ENCODE measurements at places on chromosomes 12 and 14. TPM values are rescaled to one million over a fixed set of nuclear protein-coding genes. Genes with fewer than 3 reads are reported as not detected.

The LRRK2 gene
- 7.3 TPM for total RNA-seq

The PPP4R4 gene
- 0.30 TPM for total RNA-seq

The TBC1D30 gene
- total RNA-seq = 0.47 TPM

DNA sequence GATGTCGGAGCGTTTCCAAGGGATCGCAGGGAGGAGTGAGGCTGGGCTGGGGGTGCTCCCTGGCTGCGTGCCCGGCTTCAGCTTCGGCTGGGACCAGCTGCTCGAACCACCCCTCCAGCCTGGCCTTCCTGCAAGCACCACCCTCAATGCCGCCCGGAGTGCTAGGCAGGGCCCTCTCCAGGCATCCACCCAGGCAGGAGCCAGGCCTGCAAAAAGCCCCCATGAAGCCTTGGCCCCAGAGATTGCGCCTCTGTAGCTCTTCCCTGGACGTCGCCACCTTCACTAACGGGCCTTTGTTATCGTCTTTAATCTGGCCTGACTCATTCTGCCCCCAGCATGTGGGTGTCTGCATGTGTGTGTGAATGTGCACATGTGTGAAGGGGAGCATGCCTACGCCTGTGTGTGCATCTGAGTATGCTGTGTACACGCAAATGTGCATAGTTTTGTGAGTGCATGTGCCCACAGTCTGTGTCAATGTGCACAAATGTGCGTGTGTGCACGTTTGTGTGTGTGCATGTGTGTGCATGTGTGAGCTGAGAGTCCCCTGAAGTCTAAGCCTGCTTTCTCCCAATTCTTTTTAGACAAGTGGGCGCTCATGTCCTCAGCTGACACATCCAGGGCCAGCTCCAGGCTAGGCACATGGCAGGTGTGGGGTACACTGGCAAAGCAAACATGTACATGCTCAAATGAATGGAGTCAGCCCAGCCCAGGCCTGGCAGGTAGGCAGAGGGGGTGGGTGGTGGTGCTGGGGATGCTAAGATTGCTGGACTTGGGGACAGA is 195.4 kb upstream of the C14orf180 start:
- DNase-seq = no peak

GRCh38 chr12:100138048-100138802 is 4.4 kb downstream of the BLTP3B start:
- no peak for DNase-seq

The HHIPL1 gene
- 1.5 TPM for total RNA-seq

- DNase-seq = no peak
Measured at GRCh38 chr12:8917031-8917430, 2.7 kb downstream of the PHC1 start.

GRCh38 chr12:128140551-128140950 is 126.4 kb upstream of the TMEM132C start:
- DNase-seq = no peak

DNA sequence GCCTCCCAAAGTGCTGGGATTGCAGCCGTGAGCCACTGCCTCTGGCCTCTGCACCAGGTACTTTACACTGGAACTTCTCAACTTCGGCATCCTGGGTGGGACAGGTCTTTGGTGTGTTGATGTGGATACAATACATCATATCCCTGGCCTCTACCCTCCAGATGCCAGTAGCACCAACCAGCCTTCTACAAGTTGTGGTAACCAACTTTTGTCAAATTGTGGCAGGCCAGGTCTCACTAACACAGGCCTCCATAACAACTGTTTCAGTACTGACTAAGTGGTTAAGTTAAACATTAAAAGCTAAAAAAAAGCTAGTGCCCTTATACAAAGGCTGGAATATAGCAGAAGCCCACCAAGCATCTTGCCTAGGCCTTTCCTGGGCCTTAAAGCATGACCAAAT is 232.9 kb downstream of the PCNX1 start:
- no peak for DNase-seq

DNA sequence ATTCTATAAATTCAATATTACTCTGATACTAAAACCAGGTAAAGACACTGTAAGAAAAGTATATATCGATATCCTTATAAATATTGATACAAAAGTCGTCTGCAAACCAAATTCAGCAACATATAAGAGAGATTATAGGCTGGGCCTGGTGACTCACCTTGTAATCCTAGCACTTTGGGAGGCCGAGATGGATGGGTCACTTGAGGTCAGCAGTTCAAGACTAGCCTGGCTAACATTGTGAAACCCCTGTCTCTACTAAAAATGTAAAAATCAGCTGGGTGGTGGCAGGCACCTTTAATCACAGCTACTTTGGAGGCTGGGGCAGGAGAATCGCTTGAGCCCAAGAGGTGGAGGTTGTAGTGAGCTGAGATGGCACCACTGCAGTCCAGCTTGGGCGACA is 13.5 kb upstream of the TUBA1C start:
- no peak for DNase-seq

GRCh38 chr14:61025251-61026223 is 44.5 kb downstream of the SLC38A6 start:
- DNase-seq = peak; percentile 44

The RNASE4 gene
- total RNA-seq = 8.1 TPM

DNA sequence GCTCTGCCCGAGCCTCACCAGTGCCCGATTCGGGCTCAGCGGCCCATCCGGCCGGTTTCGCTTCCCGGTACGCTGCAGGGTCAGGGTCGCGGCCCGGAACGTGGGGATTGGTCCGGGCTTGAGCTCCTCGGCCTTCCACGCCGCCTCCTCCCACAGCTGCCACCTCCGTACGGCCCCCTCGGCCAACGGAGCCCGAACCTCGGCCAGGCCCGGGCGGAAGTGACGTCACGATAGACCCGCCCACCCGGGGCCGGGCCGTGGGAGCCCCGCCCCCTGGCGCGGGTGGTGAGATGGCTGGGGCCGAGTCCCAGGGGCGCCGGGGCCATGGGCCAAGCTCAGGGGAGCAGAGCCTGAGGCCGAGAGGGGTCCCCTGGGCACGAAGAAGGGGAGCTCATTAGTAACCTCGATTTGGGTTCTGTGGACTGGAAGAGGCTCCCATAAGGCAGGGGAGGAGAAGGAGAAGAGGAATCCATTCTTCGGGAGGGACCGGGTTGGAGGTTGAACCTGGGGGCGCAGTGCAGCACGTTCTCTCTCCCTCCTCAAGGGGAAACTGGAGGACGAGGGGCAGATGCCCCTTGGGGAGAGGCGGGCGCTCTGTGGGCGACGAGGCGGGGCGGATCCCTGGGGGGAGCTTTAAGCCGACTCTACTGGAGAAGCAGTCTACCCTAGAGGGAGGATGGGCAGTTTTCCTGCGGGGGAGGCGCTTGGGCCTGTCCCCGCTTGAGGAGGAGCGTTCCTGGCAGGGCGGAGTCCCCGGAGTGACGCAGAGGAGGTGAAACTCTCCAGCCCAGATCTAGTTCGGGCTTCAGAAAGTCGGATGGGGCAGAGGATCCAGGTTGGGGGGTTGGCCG is at the start of gene MLF2:
Gene MLF2, minus strand, starts transcription at position 221 of the 851 bp plus-strand sequence. CDS start 807 bp downstream, outside the sequence.
- DNase-seq = peak; percentile 98

DNA sequence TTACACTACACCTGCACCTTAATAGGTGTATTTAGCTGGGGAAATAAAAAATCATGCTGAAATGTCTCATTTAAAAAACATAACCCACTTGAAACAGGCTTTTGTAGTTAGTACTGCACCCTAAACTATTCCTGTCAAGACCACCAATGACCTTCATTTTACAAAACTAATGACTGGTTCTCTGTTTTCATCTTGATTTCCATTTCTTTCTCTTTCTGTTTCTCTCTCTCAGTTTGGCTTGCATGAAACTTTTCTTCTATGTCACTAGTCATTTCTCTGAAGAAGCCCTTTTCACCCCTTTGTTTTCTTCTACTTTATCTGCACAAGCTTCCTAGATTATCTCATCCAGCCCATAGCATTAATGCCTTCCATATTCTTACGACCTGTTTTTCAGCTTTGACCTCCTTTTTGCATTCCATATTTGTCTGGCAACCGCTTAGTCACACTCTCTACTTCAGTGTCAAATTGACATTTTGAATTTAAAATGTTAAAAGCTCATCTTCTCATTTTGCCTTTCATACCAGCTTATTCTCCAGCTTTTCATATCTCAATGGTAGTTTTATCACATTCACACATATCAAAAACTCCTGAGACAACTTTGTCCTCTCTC is 32.7 kb upstream of the KLRF1 start:
- no peak for DNase-seq

DNA sequence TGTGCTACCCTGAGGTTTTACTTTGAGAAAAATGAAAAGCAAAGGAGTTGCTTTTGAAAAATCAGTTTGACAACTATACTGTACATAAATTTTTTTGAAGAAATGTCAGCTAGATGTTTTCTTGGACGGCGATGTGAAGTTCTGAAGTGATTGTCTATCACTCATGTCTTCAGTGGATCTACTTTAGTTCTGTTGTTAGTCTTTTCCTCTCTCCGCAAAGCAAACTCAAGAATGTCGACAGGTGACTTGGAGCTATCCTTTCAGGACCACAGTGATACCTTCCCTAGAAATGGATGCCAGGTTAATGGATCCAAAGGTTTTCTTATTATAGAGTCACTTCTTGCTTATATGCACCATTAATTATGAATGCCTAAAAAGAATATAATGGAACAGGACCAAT is 1.2 kb downstream of the PTPRO start:
- no peak for DNase-seq

GRCh38 chr14:62329427-62329826 is 567.2 kb downstream of the SNAPC1 start:
- DNase-seq = no peak

The TDRD9 gene
- 2.2 TPM for total RNA-seq

The GALNT16 gene
- 101 TPM for total RNA-seq

DNA sequence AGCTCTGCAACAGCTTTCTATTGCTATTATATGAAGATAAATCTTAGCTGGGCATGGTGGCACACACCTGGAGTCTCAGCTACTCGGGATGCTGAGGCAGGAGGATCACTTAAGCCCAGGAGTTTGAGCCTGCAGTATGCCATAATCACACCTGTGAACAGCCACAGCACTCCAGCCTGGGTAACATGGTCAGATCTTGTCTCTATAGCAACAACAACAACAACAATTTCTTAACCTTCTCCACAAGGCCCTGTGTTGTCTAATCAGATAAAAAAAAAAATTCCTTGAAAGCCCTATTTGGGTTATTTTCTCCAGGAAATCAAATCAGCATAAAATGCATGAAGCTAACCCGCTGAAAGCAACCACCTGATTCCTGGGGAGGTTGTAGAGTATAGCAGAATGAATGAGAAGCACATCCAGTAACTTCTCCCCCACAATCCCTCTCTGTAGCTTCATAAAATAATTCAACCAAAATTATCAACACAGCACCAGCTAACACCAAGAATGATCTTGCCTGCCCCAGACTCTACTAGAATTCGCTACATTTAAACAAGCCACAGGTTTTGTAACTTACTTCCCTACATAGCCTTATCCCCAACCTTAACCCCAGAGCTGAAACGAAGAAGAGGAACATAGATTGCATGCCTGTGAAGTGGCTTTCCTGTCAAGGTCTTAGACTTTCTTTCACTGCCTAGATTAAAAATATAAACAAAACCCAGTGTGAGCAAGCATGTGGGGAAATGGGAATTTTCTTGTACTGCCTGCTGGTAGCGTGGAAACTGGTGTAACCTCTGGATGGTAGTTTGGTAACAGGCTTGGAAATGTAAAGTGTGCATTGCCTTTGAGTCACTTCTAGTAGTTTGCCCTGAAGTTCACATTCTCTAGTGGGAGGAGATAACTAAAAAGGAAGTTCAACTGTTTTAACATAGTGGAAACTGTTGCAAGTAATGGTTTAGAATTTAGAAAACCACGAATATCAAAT is 6.0 kb upstream of the STK38L start:
- DNase-seq = no peak

- no peak for DNase-seq
Measured at GRCh38 chr12:31220633-31221550, 105.1 kb downstream of the SINHCAF start.

The TAS2R20 gene
- 0.42 TPM for total RNA-seq

The DDX23 gene
- 36.4 TPM for total RNA-seq

The LTBP2 gene
- 16.0 TPM for total RNA-seq

The SMIM41 gene
- not detected for total RNA-seq

DNA sequence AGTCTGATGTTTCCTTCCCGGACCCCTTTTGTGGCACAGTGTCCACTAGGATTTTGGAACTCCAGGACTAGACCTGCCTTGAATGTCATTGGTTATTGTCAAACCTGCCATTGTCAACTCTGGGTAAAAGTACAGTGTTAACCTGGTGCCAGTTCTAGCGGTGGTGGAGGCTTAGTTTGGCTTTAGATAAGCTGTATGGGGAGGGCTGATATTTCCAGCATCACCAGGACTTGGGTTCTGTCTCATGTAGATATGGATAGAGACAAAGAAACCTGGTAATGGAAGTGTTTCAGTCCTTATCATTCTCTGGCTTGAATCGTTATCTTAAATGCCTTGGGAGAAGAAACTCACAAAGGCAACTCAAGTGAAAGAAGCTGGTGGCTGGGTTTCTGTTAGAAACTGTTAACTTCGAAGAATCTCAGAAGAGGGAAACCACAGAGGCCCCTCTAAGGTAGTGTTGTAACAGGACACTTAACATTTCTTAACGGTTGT is 10.6 kb downstream of the CHST11 start:
- no peak for DNase-seq

DNA sequence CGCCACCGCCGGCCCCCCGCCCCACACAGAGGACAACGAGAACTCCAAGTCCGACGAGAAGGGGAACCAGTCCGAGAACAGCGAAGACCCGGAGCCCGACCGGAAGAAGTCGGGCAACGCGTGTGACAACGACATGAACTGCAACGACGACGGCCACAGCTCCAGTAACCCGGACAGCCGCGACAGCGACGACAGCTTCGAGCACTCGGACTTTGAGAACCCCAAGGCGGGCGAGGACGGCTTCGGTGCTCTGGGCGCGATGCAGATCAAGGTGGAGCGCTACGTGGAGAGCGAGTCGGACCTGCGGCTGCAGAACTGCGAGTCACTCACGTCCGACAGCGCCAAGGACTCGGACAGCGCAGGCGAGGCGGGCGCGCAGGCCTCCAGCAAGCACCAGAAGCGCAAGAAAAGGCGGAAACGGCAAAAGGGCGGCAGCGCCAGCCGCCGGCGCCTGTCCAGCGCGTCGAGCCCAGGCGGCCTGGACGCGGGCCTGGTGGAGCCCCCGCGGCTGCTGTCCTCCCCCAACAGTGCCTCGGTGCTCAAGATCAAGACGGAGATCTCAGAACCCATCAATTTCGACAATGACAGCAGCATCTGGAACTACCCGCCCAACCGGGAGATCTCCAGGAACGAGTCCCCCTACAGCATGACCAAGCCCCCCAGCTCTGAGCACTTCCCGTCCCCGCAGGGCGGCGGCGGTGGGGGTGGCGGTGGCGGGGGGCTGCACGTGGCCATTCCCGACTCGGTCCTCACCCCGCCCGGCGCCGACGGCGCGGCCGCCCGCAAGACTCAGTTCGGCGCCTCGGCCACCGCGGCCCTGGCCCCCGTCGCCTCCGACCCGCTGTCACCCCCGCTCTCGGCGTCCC is 150.9 kb downstream of the EGLN3 start:
- DNase-seq = peak; percentile 47

All from left ventricle myocardium superior (tissue), 1 donor.